ENCODE measurements at places on chromosomes 12 and 14.

DNA sequence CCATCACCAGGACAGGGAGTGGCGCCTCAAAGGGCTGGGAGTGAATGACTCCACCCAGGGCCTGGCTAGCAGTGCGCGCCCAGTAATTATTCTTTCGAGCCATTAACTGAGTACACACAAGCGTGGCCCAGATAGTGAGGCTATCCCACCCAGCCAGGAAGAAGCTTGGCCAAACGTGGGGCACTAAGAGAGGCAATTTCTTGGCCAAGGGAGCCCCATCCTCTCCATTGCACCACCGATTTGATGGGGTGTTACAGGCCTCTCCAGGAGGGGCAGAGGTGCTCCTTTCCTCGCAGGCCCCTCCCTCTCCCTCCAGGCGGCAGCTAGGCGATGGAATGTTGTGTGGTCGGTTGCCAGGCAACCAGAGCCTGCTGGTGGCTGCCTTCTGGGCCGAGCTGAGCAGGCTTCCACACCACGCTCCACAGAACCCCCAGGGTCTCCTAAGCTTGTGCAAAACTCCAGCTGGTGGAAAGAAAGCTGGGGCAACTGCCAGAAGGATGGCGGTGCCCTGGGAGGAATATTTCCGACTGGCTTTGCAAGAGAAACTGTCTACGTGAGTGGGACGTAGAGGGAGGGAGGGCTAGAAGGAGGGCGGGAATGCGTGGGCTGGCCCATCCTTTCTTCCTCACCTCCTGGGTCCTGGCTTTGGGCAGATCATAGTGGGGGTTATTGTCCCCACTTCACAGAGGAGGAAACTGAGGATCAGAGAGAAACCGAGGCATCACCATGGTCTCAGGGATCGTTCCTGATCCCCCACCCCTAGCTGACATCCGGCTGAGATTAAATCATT lies at the start of gene CFAP73:
Gene CFAP73 (plus strand): TSS at position 364 of the 790 bp plus-strand sequence. CDS start 134 bp downstream, at position 498.
- DNase-seq = no peak

DNA sequence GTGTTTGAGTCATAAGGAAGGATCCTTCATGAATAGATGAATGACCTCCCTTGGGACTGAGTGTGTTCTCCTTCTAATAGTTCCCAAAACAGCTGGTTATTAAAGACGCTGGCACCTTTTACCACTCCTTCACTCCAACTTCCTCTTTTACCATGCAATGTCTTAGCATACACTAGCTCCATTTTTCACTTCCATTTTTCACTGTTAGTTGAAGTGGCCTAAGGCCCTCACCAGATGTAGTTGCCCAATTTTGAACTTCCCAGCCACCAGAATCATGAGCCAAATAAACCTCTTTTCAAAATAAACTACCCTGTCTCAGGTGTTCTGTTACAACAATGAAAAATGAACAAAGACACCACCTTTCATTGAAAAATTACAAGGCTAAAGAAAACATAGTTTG lies 64.7 kb downstream of the GPR65 start:
- no peak for DNase-seq

- no peak for DNase-seq
Observed at GRCh38 chr14:50984036-50984710, 39.9 kb upstream of the PYGL start.

DNA sequence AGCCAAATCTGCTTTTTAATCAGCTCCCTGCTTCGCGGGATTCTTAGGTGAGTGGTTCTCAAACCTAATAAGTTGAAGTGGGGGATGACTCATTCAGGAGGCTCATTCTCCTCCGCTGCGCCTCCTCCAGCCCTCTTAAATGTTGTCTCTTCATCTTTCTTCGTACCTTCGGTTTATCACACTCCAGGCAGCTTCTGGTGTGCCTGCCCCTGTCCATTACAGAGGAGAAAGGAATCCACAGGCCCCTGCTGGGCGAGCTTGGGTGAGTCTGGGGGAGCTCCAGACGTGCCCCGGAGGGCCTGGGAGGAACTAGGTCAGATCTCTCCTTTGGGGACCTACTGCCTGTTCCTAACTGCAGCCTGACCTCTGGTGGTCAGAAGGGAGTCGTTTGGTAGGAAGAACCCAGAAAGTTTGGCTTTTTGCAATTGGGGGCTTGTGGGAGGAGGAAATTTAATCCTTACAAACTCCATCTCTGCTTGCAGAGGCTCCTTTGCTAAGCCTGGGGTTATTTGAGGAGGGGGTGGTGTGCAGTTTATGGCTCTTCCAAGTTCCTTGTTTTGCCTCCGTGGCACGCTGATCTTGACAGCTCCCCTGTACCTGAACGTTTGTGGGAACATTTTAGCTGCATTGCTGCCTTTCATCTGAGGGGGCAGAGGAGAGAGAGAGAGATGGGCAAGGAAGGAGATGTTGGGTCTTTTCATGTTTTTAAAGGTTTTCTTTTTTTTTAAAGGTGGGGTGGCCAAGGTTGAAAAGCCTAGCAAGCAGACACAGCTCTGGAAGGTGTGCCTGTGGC lies 84.1 kb upstream of the GNG2 start:
- no peak for DNase-seq

DNA sequence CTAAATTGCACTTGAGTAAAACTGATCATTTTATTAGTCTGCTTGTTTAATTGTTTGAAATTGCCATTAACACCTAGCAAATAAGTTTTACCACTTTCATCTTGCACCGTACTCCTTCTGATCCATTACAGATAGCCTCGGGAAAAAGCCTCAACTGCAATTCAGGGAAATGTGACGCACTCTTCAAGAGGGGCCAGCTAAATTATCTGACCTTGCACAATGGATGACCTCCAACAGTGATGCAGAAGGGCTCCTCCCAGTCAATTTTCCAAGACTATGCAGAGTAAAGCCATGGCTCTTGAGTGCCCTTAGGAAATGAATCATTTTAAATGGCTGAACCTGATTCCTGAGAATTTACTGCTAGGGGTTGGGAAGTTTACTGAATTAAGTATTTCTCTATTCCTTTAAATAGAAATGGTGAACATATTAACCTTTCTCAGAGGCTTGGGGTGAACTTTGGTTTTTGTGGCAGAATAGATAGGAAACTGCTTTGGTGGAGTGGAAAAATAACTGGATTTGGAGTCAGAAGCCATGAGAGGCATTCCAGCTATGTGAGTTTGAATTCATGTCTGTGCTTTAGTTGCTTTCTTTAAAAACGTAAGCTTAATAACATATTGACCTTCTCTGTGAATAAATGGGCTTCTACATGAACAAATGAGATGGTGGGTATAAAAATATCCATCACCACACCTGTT lies 64.8 kb upstream of the OVCH1 start:
- no peak for DNase-seq

GRCh38 chr12:129186952-129187351 lies 333.7 kb downstream of the GLT1D1 start:
- DNase-seq = no peak

DNA sequence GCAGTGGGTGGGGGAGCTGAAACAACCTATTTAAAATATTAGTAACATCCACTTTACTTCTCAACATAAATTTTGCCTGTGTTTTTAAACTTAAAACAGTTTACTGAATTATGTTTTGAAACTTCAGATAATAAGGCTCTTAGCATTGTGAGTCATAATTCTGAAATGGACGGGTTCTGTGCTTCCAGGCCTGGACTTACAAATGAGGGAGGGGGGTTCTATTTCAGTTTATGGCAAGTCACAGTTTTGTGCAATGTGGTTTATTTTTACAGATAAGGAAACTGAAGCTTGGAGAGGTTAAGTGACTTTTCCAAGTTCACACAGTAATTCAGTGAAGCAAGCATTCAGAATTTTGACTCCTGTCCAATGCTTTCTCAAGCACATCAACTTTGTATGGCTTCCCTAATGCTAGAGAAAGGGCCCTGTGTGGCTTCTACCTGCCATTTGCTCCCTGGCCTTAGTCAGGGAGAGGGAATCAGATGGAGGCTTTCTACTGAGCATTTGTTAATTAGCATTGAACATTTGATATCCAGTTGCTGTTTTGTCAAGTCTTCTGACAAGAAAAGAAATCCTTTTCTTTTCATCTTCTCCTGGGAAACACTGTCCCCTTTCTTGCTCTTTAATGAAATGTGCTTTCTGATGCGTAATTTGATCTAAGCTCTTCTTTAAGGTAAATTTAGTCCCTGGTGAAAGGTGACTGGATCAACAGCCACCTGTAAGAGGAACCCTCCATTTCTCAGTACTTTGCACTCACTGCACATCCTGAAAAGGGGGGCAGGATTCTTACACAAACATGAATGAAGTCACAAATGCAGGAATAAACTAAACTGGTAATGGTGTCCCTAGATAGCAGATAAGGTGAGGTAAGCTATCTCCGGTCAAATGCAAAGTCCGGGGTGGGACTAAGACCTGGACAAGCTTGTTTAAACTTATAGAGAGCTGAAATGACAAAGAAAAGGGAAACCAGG lies 2.5 kb upstream of the SALL2 start:
- no peak for DNase-seq

DNA sequence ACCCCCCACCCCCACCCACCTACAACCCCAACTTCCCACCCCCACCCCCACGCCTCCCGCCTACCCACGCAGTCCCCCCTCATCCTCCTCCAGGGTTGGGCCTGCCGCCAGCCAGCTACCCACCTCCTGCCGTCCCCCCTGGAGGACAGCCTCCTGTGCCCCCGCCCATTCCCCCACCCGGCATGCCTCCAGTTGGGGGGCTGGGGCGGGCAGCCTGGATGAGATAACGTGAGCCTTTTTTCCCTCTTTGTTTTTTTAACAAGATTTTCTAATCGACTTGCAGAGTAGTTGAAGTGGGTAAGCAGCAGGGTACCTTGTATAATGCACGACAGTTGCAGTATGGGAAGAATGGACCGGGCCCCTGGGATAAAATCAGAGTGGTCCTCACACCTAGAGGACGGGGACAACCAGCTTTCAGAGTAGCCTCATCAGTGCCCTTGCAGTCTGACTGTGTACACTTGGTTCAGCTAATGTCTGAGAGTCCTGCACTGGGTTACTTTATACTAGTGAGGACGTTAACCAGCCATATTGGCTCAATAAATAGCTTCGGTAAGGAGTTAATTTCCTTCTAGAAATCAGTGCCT lies 29.4 kb downstream of the CCNK start:
- no peak for DNase-seq
